Erythroblast (primary cell): ENCODE measurements at places on chromosomes 12 and 14.

- DNase-seq, result peak; percentile 86
These were observed 3.6 kb upstream of the ARID2 start for GRCh38 chr12:45725631-45726602.

- no peak for DNase-seq
These were observed at the start of gene RIMBP2 for GRCh38 chr12:130715998-130716968. TSS of gene RIMBP2 (minus strand) at chr12:130716299. CDS start at chr12:130479013, 237,286 bp downstream.

- DNase-seq, result no peak
These were observed 115.0 kb upstream of the EGLN3 start for GRCh38 chr14:34065690-34066391.

- DNase-seq, result peak; percentile 18
These were observed 81.6 kb downstream of the ITPK1 start for GRCh38 chr14:93033983-93034670.

DNA sequence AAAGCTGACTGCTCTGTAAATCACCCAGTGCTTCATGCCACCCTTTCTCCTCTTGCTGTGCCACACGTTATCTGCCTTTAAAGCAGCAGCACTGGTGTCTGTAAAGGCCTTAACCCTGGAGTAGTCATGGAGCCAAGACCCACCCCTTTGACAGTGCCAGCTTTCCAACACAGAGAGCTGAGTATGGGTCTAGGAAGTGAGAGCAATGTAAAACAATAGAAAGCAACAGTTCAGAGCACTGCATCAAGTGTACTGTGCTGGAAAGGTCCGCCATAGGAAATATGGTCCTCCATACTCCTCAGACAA lies 139.5 kb downstream of the DAD1 start:
- no peak for DNase-seq

DNA sequence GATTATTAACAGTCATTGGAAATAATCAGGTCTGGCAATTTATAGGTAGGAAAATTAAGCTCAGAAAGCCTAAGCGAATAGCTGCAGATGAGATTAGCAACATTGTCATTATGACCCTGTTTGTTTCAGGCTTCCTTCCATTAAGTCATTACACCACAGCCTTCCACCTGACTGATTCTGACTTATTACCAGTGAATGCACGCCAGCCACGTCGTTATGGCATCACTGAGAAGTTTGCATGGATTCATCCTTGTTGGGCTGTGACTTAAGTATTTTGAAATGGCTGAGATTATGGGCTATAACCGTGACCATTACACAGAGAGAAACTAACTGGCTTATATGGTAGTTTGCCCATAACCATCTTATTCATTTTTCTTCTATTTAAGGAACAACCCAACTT lies 18.6 kb downstream of the RASSF8 start:
- no peak for DNase-seq

DNA sequence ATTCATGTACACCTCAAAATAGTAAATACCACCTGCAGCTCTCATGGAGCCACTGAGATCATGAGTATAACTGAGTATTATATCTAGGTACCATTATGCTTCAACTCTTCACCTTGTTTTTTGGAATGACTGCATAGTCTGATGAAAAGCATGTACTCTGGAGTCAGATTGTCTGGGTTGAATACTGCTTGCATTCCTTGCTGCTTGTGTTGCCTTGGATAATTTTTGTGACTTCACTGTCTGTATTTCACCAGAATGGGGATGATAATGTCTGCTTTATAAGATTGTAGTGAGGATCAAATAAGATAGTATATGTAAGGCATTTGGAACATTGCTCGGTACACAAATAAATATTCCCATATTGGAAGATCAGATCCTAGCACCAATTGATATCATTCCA lies 54.2 kb downstream of the SUSD6 start:
- DNase-seq, result no peak

GRCh38 chr14:103547941-103548462 lies 14.5 kb downstream of the BAG5 start:
- no peak for DNase-seq

DNA sequence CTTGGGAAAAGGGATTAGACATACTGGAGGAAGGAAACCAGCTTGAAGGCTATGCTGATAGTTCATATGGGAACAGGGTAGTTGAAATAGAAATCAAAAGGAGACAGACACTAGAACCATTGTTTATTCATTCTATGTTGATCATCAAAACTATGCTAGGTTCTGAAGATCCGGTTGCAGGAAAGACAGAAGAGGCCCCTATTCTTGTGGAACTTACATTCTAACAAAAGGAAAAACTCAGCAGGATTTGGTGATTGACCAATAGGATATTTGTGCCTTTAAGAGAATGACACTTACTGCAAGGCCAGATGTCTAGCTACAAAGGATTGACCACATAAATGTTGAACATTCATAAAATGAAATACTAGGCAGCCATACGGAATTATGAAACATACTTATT lies 179.2 kb downstream of the AKAP6 start:
- peak; percentile 33 for DNase-seq

DNA sequence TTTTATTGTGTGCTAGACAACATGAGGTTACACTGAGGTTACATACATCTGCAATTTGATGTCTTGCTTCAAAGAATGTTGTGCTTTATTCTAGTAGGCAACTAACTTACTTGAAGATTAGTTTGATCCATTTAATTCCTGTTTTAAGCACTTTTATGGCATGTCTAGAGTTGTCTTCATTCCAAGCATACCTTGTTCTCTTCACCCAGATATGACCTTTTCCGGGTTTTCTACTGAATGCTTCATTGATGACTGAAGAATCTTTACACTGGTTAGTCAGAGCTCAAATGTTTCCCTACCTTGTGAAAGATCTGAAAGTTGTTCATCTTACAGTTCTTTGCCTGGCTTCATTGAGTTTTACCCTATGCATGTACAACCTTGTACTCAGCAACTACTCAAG lies 274.0 kb upstream of the KITLG start:
- DNase-seq, result no peak

- no peak for DNase-seq
These were observed 434.3 kb upstream of the STXBP6 start for GRCh38 chr14:25484235-25484634.

- DNase-seq, result no peak
These were observed 12.8 kb downstream of the RITA1 start for GRCh38 chr12:113198296-113198695.

DNA sequence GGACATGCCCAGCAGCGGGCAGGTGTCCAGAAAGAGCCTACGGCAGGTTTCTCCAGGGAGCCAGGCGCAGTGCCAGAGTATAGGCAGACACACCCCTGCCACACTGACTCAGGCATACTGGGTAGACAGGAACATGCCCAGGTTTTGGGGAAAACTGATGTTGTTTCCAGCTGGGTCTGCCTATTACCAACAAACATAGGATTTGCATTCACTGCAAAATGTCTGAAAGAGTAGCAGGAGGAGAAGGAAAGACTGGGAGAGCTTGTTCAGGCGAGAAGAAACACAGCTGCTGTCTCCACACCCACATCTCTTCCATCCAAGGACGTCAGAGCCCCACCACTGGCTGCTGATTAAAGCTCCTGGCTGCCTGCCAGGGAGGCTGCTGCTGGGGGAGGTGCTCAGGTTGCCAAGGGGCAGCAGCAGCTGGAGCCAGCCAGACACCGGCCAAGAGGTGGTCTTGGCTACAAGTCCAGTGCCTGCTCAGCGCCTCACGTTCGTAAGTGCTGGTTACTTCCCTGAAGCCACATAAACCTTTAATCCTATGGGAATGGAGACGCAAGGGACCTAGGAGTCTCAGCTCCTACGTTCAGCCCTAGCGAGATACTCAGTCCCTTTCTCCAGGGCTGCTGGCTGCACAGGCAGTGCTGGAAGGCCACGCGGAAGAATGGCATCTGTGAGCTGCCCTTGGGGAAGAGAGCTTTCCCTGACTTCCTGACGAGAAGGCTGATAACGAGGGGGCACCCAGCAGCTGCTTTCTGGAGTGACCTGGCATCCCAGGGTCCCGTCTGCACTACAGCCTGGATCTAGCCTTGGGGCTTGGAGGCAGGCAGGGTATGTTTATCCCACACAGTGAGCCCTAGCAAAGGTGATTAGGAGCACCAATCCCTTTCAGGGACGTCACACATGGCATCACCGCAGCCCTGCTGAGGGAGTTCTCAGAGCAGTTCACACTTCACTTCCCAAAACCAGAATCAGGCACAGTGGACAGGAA lies 58.1 kb downstream of the PLEKHG3 start:
- DNase-seq, result peak; percentile 95

- no peak for DNase-seq
These were observed 163.3 kb downstream of the DACT1 start for GRCh38 chr14:58801086-58801485.

DNA sequence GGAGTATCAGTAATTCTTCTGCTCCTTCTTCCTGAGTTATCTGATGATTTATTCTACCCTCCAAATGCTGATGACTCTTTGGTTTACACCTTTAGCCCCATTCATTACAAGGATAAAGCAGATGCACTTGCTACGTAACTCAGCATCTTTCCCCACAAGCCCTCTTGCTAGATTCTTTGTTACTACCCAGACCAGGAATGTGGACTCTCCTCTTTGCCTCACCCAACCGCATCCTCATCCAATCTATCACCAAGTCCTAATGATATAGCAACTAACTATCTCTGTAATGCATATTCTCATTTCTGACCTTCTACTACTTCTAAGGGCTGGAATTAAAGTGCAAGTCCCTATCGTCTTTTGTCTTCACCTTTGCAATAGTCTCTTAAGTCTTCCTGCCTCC lies 9.2 kb downstream of the KRT1 start:
- DNase-seq, result no peak
